ENCODE measurements at places on chromosomes 1 and 21. TPM values are rescaled to one million over a fixed set of nuclear protein-coding genes. Genes with fewer than 3 reads are reported as not detected.

ELF3 gene
- total RNA-seq, result 109 TPM

IL20 gene
- total RNA-seq, result 0.10 TPM

CELA2A gene
- not detected for total RNA-seq

TMEM51 gene
- total RNA-seq, result 27.8 TPM

CENPF gene
- 65.6 TPM for total RNA-seq

All from A549 treated with AZD2906 at 1 μM for 4 hours (cell line).